ENCODE measurements at places on chromosomes 3 and 15.

- DNase-seq: peak; percentile 83
These were observed 12.8 kb downstream of the PPCDC start for GRCh38 chr15:75036212-75036616.

GRCh38 chr15:22978691-22979237 is 1.4 kb downstream of the CYFIP1 start:
- DNase-seq: no peak

- peak; percentile 56 for DNase-seq
These were observed 104.8 kb downstream of the ETFA start for GRCh38 chr15:76206325-76206976.

DNA sequence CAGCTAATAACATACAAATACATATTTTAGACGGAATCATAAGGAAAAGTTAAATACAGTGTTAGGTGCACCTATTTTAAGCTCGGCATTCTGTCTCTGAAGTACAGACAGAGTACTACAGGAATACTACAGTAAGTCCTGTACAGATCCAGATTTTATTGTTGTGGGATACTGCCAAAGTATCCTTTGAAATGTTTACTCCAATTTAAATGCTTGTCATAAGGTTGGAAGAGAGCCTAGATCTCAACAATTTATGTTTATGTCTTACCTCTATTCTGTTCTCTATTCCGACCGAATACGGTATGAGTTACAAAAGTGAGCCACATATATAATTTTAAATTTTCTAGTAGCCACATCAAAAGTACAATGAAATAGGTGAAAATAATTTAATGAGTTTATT is 25.3 kb downstream of the PLD1 start:
- DNase-seq: peak; percentile 40

- DNase-seq: no peak
These were observed 2.3 kb downstream of the MEGF11 start for GRCh38 chr15:66251065-66251789.

- DNase-seq: no peak
These were observed 47.2 kb downstream of the PPARG start for GRCh38 chr3:12336099-12336498.

DNA sequence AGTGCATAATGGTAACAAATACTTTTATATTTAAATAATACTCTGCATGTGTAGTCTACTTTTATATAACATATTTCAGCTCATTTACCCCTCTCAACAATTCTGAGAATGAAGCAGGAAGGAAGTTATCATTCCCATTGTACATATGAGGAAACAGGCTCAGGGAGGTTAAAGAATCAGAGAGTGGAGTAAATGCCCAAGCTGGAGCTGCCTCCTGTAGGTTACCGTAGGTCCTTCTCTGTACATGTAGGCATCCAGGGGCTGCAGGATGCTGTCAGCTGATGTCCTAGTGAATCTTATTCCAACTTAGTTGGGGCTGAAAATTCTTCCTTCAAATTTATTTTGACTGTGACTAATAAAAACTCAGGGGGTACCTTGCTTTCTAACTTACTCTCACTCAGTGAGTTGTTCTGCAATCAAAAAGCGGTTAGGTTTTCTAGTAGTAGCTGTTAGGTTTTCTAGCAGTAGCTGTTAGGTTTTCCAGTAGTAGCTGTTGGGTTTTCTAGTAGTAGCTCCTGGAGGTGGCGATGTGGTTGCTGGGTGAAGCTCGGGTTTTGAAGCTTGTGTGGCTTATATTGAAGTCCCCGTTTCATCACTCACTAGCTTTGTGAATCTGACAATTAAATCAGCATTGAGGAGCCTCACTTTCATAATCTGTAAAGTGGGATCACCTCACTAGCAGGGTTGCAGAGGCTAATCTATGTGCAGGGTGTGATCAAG is 357.0 kb downstream of the NR2F2 start:
- no peak for DNase-seq

GRCh38 chr3:72761410-72761809 is 86.8 kb downstream of the SHQ1 start:
- no peak for DNase-seq

DNA sequence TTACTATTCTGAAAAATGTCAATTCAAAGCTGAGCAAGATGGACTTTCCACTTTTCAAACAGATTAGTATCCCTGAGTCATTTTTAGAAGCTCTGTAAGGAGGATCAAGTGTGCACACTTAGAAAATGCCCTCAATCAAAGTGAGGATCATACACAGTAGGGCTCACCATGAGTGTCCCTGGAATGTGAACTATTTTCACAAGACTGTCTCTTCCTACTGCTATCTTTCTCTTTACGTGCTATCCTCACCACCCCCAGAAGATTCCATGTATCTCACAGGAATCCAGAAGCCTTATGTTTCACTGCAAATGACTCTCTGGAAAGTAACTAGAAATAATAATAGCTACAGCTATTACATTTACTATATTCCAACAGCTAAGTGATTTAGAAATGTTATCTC is 349.9 kb upstream of the TGFBR2 start:
- no peak for DNase-seq

- no peak for DNase-seq
These were observed 294.2 kb upstream of the MEIS2 start for GRCh38 chr15:37394402-37395099.

DNA sequence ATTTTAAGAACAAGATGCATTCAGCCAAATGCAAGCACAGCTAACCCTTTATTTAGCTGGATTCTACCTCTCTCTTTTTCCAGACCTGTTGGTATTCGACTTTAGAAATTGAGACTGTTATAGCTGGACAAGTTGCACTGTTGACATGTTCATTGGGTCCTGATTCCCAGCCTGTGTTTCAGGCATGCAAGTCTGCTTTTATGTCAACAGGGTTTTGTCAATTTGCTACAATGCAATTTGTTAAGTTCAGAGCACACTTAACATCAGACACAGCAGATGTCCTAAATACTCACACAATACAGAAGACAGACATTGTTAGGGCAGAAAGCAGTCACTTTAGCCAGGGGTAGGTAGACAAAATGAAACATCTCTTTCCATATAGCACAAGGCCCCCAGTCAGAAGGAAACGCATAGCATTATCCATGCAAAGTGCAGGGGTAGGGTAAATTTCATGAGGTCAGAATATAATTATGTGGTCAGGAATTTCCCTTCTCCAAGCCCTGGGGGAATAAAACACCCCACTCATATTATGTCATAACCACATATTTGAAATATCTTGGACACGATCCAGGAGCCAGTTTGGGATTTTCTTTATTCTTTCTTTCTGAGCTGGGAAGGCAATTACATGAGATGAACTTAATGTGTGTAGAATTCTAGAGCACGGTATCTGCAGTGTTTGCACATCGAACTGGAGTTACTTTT is 504.1 kb downstream of the NTRK3 start:
- peak; percentile 72 for DNase-seq

DNA sequence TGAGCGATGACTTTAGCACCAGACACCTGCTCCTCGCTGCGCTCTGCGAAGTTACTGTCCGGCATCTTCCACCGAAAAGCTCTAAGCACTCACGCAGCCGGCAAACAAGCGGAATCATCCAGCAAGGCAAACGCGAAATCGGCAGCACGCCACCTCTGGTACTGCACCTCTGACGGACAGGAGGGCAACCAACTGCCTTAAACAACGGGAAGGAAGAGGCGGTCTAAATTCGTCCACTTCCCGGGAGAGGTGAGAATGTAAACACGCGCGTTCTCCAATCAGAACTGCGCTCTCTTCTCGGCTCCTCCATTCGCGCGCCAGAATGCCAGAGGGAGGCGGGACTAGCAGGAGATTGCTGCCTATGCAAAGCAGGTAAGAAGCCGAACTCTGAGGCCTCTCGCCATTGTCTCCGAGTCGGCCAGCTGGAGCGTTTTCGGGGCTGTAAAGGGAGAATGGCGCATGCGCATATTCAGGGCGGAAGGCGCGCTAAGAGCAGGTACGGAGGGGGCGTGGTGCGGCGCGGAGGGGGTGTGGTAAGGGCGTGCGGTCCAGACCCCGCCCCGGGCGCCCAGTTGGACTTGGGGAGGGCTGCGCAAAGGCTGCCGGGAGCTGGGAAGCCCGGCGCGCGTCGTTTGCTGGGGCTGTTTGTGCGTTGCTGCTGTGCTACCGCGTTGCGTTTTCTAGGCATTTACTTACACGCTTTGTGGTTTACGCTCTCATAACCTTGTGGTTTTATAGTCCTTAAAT is at the start of the genes BTD and HACL1:
Gene BTD, plus strand, starts transcription at position 347 of the 747 bp plus-strand sequence. CDS start 33,695 bp downstream, outside the sequence.
Gene HACL1, minus strand, starts transcription at position 171 of the 747 bp plus-strand sequence. Its CDS starts 106 bp downstream, at position 65.
- DNase-seq: peak; percentile 99
